ENCODE measurements at places on chromosomes 7 and 10. TPM values are rescaled to one million over a fixed set of nuclear protein-coding genes. Genes with fewer than 3 reads are reported as not detected.

The HGF gene
- 1.8 TPM for total RNA-seq

The PALD1 gene
- total RNA-seq: 5.2 TPM

The CAMK2B gene
- 1.6 TPM for total RNA-seq

The GDF2 gene
- total RNA-seq: not detected

The ZNF804B gene
- total RNA-seq: not detected

The HYAL4 gene
- total RNA-seq: not detected

The PYROXD2 gene
- 2.3 TPM for total RNA-seq

The APBB1IP gene
- not detected for total RNA-seq

The CACNA2D1 gene
- 54.6 TPM for total RNA-seq

The OLAH gene
- total RNA-seq: under 0.01 TPM

The MSANTD7 gene
- total RNA-seq: 20.1 TPM

The MEOX2 gene
- 3.2 TPM for total RNA-seq

The ZNF425 gene
- total RNA-seq: 1.2 TPM

The FAM25C gene
- not detected for total RNA-seq

The PRLHR gene
- not detected for total RNA-seq

The TMEM229A gene
- not detected for total RNA-seq

The MOGAT3 gene
- not detected for total RNA-seq

The FAM180A gene
- not detected for total RNA-seq

The TMEM213 gene
- not detected for total RNA-seq

All from epithelial cell of umbilical artery (primary cell).